Astrocyte of the hippocampus (primary cell): ENCODE measurements at places on chromosomes 3 and 15.

DNA sequence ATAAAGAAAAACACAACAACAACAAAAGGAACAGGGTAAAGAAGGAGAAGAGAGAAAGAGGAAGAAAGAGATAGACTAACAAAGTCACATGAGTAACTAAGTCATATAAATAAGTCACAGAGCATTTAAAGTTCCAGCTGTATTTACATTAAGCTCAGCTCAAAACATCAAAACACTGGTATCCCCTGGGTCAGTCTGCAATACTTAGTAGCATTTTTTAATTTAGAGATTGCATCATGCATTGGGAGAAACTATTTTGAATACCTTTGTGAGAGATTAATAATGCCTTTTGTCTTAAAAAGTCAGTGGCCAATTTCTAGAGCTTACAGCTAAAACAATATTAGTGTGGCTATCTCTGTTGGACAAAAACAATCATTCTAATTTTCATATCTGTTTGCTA lies 78.4 kb downstream of the NEK10 start:
- no peak for DNase-seq

GRCh38 chr3:120462409-120462959 lies 11.7 kb upstream of the FSTL1 start:
- no peak for DNase-seq

DNA sequence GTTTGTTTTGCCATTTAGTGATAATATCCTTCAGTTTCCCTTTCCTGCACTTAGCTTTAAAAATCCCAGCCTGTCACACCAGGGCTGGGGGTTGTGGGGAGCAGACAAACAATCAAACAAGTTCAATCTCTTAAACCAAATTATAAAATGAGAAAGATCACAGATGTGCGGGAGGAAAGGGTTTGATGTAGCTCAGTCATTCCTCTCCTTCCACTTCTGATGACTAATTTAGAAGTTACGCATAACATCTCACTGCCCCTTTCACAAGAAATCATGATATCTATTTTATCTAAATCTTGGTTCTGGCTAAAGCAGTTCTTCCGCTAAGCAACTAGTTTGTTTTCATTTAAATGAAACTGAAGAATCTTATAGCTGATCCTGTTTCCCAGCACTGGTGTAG lies 34.1 kb upstream of the ATG7 start:
- DNase-seq: peak; percentile 79

- DNase-seq: no peak
Observed at GRCh38 chr15:29652595-29652994, 169.7 kb downstream of the TJP1 start.

- no peak for DNase-seq
Observed at GRCh38 chr3:54541369-54541768, 386.5 kb downstream of the LRTM1 start.

- DNase-seq: no peak
Observed at GRCh38 chr15:80442728-80443403, 38.7 kb downstream of the ARNT2 start.

- DNase-seq: no peak
Observed at GRCh38 chr15:58434334-58434875, 2.6 kb downstream of the LIPC start.

- DNase-seq: no peak
Observed at GRCh38 chr3:14209581-14210289, 31.1 kb downstream of the LSM3 start.

DNA sequence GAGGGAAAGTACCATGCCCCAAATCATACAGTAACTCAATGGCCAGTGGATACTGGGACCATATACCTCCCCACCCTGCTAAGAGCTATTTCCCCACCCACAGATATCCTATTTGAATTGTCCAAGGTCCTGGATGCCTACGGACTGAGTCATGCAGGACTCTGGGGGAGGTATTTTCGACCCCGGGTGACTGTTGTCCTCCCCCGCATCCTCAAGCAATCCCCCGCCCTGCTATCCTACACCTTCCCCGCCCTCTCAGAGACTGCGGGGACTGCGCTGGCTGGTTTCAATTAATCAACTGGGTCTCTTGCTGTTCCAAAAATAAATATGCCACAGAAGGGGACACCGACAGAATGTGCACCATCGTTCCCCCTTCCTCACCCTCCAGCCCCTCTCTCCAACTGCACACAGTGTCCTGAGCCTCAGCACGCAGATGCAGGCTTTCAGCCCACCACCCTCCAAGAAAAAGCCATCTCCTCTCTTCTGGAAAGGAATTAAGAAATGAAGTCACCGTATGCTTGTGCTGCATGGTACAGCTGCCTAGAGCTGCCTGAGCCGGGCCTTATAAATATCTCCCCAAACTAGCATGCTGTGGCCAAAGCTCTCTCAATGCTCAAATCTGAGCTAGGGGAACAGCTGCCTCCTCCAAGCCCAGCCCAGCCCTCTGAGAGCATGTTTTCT lies 8.1 kb downstream of the CAV3 start:
- peak; percentile 89 for DNase-seq

DNA sequence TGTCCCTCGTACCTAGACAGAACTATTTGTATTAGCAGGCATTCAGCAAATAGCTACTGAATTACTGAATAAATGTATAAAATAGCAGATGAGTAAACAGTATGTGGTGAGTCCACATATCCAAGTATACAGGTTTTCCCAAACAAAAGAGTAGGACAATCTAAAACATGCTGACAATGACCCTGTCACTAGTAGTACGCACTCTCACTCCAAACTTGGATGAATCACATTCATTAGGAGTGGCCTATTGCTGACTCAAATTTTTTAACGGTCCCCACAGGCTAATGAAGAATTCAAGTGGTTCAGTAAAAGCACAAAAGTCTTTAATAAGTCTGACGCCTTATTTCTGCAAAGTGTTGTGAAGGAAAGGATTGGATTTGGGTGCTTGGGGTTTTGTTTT lies 449.3 kb upstream of the THBS1 start:
- peak; percentile 58 for DNase-seq

DNA sequence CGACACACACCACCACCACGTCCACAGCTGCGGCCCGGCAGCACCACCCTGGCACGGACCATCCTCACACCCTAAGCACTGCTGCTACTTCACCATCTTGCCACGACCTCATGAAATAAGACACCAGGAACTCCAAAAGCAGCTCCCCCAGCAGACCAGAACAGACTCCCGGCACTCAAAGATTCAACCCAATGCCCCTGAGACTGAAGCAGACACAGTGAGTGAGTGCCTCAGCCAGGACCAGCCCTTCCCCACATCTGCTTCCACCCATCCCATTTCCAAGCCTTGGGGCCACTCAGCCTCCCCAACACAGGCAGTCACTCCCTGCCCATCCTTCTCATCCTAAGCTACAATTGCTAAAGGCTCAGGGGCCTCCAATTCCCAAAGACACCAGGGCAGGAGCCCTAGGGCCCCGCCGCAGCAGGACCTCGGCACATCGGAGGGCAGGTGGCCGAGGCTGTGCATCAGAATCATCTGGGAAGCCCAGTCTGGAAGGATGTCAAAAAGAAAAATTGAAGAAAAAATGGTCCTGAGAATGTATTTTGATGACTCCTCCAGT lies 18.4 kb upstream of the OCA2 start:
- no peak for DNase-seq

DNA sequence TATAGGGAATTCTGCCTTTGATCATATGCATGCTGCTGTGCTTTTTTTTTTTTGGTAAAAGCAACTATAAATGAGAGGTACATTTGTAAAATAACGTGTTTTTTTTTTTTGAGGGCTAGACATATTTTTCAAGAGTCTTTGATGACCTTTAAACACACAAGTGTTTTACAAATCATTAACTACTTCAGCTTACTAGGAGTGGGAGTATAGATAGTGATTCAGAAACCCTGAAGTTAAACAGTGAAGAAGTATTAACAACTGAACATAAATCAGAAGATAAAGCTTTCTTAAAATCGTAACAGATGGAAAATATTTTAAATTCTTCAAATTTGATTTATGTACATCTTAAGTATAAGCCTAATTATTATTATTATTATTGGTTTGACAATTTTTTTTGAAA lies 2.9 kb upstream of the GMNC start:
- DNase-seq: no peak

GRCh38 chr3:23455775-23456174 lies 252.6 kb downstream of the UBE2E2 start:
- DNase-seq: no peak

DNA sequence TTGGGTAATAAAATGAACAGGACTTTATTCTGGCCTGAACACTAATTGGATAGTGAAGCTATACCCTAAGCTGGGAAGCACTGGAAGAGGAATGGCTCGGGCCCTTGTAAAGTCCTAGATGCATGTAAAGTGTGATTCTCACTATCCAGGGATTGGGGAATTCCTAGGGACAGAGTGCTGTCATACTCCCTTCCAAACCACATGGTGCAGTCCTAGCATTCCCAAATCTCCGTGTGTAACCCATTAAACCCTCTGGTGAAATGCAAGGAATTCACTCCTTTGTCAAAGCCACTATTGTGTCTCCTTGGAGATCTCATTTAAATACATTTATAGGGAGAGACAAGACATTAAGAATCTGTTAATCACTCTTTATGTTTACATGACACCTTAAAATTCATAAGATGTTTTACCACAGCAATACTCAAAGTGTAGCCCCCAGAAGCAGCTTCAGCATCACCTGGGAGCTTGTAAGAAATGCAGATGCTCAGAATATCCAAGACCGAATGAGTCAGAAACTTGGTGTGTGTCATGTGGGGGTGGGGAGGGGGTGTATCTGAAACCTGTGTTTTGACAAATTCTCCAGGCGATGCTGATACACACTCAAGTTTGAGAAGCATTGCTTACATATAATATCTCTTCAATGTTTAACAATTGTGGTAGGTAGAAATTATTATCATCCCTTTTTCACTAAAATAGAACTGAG lies 121.8 kb upstream of the NPHP3 start:
- DNase-seq: peak; percentile 35

DNA sequence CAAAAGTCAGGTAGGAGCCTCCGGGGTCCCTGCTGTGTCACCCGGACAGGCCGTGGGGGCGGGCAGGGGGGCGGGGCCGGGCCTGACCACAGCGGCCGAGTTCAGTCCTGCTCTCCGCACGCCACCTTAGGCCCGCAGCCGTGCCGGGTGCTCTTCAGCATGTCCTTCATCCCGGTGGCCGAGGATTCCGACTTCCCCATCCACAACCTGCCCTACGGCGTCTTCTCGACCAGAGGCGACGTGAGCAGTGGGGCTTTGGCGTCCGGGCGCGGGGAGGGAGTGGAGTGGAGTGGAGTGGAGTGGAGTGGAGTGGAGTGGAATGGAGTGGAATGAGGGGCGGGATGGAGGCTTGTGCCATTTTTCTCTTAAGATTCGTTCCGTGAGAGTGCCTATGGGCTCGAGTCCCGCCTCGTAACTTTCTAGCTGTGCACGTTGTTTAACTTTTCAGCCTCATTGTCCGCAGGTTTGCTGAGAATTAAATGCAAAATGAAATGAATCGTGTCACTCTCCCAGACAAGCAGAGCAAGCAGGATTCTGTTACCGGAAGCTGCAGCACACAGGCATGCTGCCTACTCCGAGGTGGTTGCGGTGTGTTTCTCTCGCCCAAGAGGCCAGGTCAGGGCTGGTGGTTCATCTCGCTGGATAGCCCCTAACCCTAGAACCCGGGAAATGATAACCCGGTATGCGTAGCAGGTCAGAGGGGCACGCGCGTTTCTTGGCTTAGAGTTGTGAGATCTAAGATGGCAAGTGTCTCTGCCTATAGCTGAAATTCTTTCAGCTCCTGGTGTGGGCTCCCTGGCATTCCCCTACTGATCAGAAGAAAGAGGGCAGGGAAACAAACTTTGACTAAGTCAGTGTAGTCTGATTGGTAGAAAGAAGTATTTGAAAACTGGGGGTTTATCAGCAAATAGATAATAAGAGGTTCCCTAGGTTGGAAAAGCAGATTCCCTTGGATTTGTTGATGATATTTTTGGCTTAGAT lies at the start of gene FAH:
FAH (plus strand) TSS at position 104 of the 981 bp plus-strand sequence; CDS start at position 160, 56 bp downstream.
- peak; percentile 75 for DNase-seq

DNA sequence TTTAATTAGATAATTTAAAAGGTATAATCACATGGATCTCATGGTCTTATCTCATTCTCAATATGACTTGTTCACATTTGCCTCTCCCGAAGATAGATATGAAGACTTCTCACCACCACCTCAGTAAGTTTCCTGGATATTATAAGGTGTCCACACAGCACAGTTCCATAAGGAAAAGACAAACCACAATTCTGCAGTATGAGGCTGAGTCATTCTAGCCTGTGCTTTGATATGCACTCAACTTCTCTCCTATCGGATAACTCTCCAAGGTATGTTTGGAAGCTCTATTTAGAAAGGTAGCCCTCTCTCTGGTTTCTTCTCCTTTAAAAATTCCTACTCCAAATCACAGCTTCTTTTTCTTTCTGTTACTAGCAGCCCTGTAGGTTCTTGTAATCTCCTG lies 612.8 kb downstream of the ZPLD1 start:
- DNase-seq: peak; percentile 27

- DNase-seq: no peak
Observed at GRCh38 chr15:81223346-81223971, 26.8 kb downstream of the IL16 start.

DNA sequence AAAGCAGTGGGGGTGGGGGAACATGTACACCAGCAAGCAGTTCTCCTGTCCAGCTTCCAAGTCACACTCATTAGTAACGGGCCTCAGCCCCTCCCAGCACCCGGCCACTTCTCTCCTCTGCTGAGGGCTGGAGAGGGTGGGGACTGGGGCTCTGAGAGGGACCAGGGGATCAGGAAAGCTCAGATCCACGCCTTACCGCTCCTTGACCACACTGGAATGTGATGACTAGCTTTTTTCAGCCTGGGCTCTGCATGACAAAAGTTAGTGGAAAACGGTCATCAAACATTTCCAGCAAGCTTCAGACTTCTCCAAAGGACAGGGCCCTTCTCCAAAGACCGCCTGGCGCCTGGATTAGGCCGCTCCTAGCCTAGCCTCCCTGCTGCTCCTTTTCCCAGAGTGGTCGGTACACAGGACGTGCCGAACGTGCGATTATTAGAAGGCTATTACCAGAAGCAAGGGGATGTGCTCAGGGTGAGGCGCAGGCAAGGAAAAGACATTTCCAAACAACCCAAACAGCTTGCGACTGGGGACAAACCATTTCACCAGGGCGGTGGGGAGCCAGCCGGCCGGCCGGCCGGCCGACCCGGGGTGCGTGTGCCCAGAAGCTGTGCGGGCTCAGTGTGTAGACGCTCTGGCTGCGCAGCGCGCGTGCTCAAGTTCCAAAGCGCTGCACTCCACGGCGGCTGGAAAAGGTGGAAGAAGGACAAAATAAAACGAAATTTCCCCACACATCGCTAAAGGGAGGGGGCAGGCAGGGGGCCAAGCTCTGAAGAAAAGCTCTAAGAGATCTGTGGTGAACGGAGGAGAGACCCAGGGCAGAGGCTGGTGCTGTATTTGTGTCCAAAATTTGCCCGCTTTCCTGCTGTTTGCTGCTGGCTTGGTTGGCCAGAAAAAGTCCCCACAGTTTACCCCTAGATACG lies 51.0 kb upstream of the SSR3 start:
- peak; percentile 95 for DNase-seq
